ENCODE measurements at places on chromosomes 6 and 20. TPM values are rescaled to one million over a fixed set of nuclear protein-coding genes. Genes with fewer than 3 reads are reported as not detected.

Gene CDC40
- total RNA-seq = 38.3 TPM

Gene LY6G6C
- 0.67 TPM for total RNA-seq

Gene SGK2
- 1.4 TPM for total RNA-seq

Gene SLC22A16
- not detected for total RNA-seq

Gene HNF4A
- total RNA-seq = not detected

Gene SPTLC3
- 2.0 TPM for total RNA-seq

Gene TUBB1
- not detected for total RNA-seq

Gene AIF1
- 68.7 TPM for total RNA-seq

Gene SAPCD1
- 15.7 TPM for total RNA-seq

Gene IER3
- total RNA-seq = 197 TPM

Gene MATN4
- total RNA-seq = 3.5 TPM

Gene SMLR1
- total RNA-seq = not detected

Gene PLCB4
- total RNA-seq = not detected

DNA sequence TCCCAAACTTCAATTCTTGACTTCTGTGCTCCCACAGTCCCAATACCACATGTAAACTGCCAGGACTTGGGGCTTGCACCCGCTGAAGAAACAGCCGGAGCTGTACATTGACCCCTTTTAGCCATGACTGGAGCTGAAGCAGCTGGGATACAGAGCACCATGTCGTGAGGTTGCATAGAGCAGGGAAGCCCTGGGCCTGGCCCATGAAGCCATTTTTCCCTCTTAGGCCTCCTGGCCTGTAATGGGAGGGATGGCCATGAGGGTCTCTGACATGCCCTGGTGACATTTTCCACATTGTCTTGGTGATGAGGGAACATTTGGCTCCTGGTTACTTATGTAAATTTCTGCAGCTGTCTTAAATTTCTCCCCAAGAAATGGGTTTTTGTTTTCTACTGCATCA is 9.8 kb downstream of the RHAG start:
- H3K4me3 ChIP-seq = no peak overlapping the region
- DNase-seq = no peak
- H3K36me3 ChIP-seq = no peaks in the 10 kb centered on the region

- no peaks in the 10 kb centered on the region for H3K27me3 ChIP-seq
- H3K27ac ChIP-seq = no peak overlapping the region
- DNase-seq = no peak
- peaks cover 6% of the 10 kb centered on the region for H3K4me1 ChIP-seq
- no peak overlapping the region for H3K4me3 ChIP-seq
Observed at GRCh38 chr6:73636048-73636447, 17.7 kb downstream of the SLC17A5 start.

- H3K4me3 ChIP-seq = no peak overlapping the region
- no peak overlapping the region for H3K27ac ChIP-seq
- H3K27me3 ChIP-seq = peaks cover 8% of the 10 kb centered on the region
- H3K36me3 ChIP-seq = no peaks in the 10 kb centered on the region
- no peaks in the 10 kb centered on the region for H3K4me1 ChIP-seq
- DNase-seq = no peak
Observed at GRCh38 chr20:56994006-56994405, 272.4 kb downstream of the BMP7 start.

GRCh38 chr6:32954986-32955802 is 2.3 kb upstream of the HLA-DMA start:
- peak; percentile 45 for DNase-seq
- peak overlapping the region; percentile 25 for H3K4me3 ChIP-seq
- H3K27ac ChIP-seq = no peak overlapping the region

DNA sequence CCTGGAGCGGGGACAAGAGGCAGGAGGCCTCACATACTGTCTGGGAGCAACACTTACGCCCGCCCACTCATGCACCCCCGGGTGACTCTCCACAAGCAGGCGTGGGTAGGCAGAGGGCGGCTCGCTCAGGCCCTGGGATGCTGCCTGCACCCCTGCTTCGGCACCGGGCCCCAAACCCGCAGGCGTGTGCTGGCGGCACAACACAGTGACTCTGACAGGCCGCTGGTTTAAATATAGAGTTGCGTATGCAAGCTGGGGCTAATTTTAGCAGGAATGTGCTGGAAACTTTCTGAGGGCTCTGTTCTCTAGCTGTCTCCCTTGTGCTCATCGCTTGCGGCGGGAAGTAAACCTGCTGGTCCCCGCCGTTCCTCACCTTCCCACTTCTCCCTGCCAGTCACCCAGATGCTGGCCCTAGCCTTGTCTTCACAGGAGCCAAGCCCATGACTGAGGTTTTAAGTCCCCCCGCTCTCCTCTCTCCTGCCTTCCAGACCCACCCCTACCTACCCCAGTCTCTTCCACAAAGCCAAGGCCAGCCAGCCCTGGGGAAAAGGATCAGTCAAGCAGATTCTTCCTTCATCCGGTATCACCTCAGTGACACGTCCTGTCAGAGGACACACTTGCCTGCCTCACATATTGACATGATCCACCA is 94.5 kb upstream of the FOXP4 start:
- H3K36me3 ChIP-seq = no peaks in the 10 kb centered on the region
- H3K4me3 ChIP-seq = no peak overlapping the region
- no peaks in the 10 kb centered on the region for H3K27me3 ChIP-seq
- H3K27ac ChIP-seq = no peak overlapping the region
- DNase-seq = no peak

DNA sequence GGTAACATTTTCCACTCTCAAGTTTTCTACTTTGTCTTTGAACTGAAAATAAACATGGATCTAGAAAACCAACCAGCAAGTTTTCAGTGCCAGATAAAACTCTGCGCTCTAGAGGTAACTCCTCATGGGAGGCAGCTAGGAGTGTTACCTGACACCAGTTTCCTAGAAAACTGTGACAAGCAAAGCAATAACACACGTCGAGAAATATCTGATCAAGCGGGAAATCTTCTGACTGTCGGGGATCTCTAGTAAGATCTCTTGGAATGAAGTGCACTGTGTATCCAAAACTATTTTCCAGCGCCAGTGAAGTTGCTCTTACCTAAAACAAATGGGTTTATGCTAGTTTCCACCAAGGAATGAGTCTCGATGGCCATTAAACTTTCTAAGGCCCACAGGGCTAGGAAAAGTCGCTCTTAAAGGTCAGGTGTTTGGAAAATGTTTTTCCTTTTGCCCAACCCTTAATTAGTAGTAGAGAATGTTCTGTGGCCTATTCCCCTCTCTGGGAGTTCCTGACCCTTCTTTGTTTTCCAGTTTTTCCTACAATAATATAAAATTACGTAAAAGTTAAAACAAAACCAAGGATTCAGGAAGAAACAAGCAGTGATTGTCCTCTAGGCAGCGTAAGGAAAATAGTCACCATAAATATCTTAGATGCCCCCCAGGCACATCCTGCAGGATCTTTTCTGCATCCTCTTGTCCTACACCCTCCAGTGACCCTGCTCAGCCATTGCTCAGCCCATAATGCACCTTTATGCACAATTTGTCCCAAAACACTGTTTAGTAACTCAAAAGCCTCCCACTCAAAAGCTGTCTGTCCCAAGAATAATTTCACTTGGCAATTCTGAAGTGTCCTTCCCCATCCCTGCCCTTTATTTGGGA is 137.7 kb upstream of the AKAP12 start:
- no peak for DNase-seq
- peaks cover 7% of the 10 kb centered on the region for H3K36me3 ChIP-seq
- H3K4me3 ChIP-seq = no peak overlapping the region
- no peaks in the 10 kb centered on the region for H3K27me3 ChIP-seq
- peaks cover 17% of the 10 kb centered on the region for H3K4me1 ChIP-seq
- H3K27ac ChIP-seq = no peak overlapping the region

DNA sequence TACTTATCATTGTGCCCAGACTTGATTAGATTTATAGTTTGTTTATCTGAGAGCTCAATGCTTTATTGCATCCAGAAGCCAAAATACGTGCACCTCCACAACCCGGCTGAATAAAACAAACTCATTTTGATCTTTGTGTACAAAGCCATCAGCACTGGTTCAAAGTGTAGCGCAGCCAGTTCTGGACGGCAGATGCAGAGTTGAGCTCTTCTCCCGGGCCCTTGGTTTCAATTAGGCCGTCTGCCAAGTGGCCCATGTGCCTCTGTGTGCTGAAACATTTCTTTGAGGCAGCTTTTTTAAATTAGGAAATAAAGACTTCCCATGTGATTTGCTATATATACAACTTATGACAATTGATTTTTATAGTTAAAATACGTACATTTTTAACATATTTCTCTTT is 96.2 kb upstream of the RSPO3 start:
- DNase-seq = no peak
- H3K27ac ChIP-seq = no peak overlapping the region
- no peaks in the 10 kb centered on the region for H3K27me3 ChIP-seq
- no peak overlapping the region for H3K4me3 ChIP-seq
- no peaks in the 10 kb centered on the region for H3K4me1 ChIP-seq
- no peaks in the 10 kb centered on the region for H3K36me3 ChIP-seq

DNA sequence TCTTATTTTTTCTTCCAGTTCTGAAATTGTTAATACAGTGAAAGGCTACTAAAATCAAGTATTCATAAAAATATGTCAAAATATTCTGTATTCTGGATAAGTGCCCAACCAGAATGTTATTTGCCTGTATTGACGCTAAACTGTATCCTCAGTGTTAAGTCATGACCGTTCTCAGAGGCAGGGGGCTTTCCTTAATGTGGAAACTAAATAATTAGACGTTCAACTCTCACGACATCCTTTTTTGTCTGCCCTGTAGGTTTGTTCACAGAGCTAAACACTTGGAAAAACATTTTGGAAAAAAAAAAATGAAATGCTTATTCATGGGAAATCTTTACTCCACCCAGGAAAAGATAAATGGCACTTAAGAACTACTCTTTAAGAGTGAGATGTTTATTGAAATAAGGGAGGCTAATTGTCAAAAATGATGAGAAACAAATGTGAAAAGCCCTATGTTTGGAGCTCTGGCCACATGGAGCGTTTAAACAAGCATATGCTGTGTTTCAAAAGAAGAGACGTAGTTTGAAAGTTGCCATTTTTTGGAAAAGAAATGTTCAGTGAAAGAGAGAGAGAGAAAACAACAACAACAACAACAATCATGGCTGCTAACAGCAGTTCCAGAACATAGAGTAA is 453.1 kb upstream of the MARCKS start:
- no peaks in the 10 kb centered on the region for H3K4me1 ChIP-seq
- no peaks in the 10 kb centered on the region for H3K27me3 ChIP-seq
- H3K36me3 ChIP-seq = peaks cover 2% of the 10 kb centered on the region

- peaks cover 20% of the 10 kb centered on the region for H3K4me1 ChIP-seq
- peaks cover 8% of the 10 kb centered on the region for H3K27me3 ChIP-seq
- H3K4me3 ChIP-seq = peak overlapping the region; percentile 4
- no peak for DNase-seq
Observed at GRCh38 chr20:13322198-13322597, 101.1 kb downstream of the ISM1 start.

GRCh38 chr20:6806275-6806674 is 38.8 kb downstream of the BMP2 start:
- no peaks in the 10 kb centered on the region for H3K36me3 ChIP-seq
- H3K27me3 ChIP-seq = no peaks in the 10 kb centered on the region
- H3K4me3 ChIP-seq = no peak overlapping the region
- no peaks in the 10 kb centered on the region for H3K4me1 ChIP-seq
- H3K27ac ChIP-seq = no peak overlapping the region

GRCh38 chr6:126069449-126069848 is 83.1 kb downstream of the TRMT11 start:
- H3K36me3 ChIP-seq = no peaks in the 10 kb centered on the region
- no peak overlapping the region for H3K27ac ChIP-seq
- no peaks in the 10 kb centered on the region for H3K27me3 ChIP-seq
- no peak for DNase-seq
- H3K4me3 ChIP-seq = no peak overlapping the region
- no peaks in the 10 kb centered on the region for H3K4me1 ChIP-seq

- H3K27me3 ChIP-seq = no peaks in the 10 kb centered on the region
- no peak overlapping the region for H3K4me3 ChIP-seq
Observed at GRCh38 chr20:10089871-10090587, 55.2 kb downstream of the ANKEF1 start.

DNA sequence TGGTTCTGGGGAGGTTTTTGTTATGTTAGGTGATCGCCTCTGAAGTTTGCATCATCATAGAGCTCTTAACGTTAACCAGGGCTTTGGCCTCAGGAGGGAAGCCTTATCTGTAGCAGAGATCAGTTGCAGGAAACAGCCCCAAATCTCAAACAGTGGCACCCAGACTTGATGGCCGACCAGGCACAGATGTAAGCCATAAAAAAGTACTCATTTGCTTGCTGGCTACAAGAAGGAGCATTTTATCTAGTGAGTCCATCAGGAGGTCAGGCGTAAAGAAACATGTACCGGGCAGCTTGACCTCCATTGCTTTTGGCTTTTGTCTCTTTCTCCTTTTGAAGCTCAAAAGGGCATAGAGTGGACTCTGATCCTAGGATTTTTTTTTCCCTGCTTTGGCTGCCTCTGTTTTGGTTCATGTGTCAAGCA is 122.3 kb downstream of the CCDC170 start:
- no peak for DNase-seq
- H3K27me3 ChIP-seq = peaks cover 27% of the 10 kb centered on the region
- H3K27ac ChIP-seq = no peak overlapping the region
- no peaks in the 10 kb centered on the region for H3K36me3 ChIP-seq
- H3K4me3 ChIP-seq = no peak overlapping the region

Measured in activated T-cell treated with anti-CD3 and anti-CD28 coated beads, Interleukin-2, amount 50 U/mL, for 72 hours (primary cell).